CD8-positive, alpha-beta T cell (primary cell): ENCODE measurements at places on chromosomes 6 and 20.

GRCh38 chr6:38975621-38976049, 72.9 kb upstream of the GLP1R start:
- DNase-seq, result no peak

DNA sequence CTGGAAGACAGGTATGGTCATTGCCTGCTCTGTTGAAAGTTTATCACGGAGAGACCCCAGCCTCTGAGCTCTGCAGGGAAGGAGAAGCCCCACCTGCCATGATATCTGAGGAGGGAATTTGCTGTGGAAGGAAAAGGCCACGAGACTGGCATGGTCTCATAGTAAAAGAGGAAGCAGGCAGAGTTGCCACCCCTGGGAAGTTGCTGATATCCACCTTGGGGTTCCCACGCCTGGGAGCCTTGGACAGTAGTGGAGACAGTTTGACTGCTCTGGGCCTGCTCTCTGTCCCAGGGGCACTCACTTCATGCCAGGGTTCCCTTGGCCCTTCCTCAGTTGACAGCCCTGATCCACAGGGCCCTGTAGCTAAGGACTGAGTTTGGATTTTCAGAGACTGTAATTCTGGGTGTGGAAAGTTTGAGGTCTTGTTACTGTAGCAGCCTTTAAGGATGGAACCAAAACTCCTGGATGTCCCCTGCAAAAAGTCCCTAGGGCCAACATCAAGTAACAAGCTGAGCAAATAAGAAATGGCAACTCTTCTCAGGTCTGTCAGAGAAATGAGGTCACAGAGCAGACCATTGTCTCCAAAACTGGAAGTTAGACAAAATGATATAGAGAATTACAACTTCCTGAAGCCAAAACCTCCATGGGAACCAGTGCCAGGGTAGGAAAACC, 6.9 kb upstream of the SIRPB1 start:
- DNase-seq, result no peak

DNA sequence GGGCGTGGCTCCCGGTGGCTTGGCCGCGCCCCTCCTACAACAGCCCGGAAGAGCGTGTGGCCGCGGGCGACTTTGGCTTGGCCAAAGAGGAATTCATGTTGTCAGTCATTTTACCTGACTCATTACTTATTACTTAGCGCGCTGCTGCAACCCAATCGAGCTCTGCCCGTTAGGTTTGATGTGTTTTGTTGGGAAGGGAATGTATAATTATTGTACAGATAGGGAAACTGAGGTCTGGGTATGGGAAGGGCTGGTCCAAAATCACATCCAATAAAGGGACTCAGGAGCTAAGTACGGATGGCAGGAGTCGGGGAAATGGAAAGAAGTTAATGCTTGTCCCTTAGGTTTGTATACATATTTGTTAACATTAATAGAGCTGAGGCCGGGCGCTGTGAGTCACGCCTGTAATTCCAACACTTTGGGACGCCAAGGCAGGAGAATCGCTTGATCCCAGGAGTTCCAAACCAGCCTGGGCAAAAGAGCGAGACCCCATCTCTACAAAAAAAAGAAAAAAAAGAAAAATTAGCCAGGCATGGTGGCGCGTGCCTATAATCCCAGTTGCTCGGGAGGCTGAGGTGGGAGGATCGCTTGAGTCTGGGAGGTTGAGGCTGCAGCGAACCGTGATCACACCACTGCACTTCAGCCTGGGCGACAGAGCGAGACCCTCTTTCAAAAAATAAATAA, 639 bp upstream of the ZNF335 start:
- no peak for DNase-seq

DNA sequence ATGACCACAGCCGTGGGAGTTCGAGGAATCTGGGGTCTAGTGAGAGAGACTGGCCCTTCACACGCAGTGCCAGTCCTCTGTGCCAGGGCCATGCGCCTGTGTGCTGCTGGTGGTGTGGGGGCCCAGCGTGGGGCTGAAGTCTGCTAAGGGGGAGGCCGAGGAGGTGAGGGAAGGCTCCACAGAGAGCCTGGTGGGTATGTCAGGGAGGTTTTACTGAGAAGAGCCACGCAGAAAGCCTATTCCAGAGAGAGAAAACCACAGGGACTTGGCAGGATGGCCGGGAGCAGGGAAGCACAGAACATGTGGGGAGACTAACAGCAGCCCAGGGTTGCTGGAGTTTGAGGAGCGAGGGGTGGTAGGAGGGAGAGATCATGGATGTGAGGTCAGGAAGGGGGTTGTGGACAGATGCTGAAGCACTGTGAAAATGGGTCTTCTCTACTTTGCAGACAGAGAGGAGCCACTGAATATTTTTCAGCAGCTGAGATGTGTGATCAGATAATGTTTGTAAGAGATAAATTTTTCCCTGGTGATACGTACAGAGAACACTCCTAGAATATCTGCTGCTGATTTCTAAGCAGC, 35.3 kb downstream of the DUSP22 start:
- no peak for DNase-seq

DNA sequence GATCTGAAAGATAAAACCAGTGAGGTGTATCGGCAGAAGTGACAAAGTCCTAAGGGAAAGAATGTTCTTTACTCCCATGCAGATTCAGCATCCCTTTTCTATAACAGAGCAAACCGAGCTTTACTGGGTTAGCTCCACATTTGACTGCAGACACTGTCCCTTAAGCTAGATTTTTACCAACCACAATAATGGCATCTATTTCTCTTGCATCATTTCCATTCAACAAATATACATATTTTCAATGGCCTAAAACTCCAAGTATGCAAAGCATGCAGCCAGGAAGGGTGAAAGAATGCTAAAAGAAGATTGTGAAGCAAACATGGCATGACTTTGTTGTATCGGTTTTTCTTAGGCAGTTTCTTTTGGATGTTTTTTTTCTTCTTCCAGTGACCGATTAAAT, 255.4 kb downstream of the OGFRL1 start:
- DNase-seq, result no peak

GRCh38 chr20:57682184-57683101, 27.4 kb downstream of the PMEPA1 start:
- DNase-seq, result no peak

- DNase-seq, result no peak
Measured at GRCh38 chr20:16063881-16064280, 509.4 kb downstream of the KIF16B start.

DNA sequence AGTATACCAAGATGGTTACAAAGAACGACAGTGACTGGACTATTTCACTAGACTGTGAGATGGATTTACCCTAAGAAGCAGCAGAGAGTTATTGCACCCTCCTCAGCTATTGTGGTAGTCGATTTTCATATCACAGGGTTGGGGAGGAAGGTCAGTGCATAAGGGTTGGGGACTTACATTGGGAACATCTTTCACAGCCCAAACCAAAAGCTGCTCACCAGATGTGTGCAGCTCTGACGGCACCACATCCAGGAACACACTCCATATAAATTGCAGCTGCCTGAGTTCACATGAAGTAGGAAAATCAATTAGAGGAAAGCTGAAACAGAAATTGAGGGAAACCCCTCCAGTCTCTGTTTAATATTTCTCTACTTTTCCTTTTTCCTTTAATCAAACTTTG, 470.5 kb upstream of the NRSN1 start:
- no peak for DNase-seq

- no peak for DNase-seq
Measured at GRCh38 chr6:75234126-75234865, 9.3 kb downstream of the COX7A2 start.

DNA sequence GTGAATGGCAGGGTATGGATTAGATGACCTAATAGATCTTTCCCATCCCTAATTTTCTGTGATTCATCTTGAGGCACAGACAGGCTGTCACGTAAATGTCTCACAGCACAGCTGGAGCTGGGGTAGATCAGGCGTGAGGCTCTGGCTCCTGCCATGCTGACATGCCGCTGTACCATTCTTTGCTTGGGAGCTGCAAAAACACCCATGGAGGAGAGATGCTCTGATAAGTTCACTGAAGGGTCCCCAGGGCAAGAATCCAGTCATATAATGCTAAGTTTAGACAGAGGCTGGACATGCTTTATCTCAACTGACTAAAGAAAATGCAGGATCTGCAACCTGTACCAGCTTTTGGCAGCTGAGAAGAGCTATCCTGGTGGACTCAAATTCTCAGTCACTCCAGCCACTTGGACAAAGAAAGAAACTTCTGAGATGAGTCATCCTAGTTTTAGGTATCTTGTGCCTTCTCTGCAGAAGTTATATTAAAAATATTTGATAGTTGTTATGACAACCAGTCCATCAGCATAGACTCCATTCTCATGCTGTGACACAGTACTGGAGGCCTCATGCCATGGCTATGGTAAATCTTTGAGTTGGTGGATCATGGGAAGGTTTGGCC, 185.1 kb upstream of the RAB32 start:
- no peak for DNase-seq

- DNase-seq, result no peak
Measured at GRCh38 chr6:25410102-25410501, 130.9 kb downstream of the CARMIL1 start.

GRCh38 chr20:57476084-57476526, 48.8 kb downstream of the CTCFL start:
- DNase-seq, result no peak

GRCh38 chr20:62066339-62066982, 780 bp upstream of the TAF4 start:
- DNase-seq, result peak; percentile 25

GRCh38 chr6:39801456-39802251, 9.5 kb downstream of the DAAM2 start:
- DNase-seq, result no peak

DNA sequence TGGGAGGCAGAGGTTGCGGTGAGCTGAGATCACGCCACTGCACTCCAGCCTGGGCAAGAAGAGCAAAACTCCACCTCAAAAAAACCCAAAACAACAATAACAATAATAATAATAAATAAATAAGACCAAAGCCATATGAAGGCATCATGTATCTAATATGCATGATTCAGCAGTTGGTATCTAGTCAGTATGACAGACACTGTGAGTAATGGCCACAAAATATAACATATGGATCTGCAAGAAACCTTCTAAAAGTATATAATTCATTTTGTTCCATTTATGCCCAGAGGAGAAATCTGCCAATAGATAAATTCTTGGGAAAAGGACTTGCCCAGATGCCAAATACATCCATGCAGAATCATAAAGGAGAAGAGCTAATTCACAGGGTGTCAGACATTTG, 252.3 kb downstream of the BTBD9 start:
- DNase-seq, result no peak

GRCh38 chr6:80235647-80236046, 129.2 kb downstream of the BCKDHB start:
- no peak for DNase-seq

- peak; percentile 57 for DNase-seq
Measured at GRCh38 chr20:50580016-50580747, 70.0 kb downstream of the PTPN1 start.

DNA sequence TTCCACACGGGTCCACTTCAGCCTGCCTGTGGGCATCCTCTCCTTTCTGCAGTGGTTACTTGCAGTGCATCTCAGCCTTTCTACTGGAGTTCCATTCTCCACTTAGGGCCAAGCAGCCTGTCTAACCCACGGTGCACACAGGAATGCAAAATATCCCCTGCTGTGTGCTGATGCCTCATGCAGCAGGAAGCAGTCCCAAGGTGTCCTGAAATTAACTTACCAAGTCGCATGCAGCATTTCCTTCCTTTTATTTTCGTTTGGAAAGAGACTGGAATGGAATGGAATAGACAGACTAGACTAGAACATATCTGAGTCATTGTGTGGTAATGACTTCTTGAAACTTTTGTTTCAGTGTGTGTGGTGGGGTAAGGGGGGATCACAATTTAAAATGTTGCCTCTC, 25.9 kb upstream of the FOXQ1 start:
- DNase-seq, result no peak

DNA sequence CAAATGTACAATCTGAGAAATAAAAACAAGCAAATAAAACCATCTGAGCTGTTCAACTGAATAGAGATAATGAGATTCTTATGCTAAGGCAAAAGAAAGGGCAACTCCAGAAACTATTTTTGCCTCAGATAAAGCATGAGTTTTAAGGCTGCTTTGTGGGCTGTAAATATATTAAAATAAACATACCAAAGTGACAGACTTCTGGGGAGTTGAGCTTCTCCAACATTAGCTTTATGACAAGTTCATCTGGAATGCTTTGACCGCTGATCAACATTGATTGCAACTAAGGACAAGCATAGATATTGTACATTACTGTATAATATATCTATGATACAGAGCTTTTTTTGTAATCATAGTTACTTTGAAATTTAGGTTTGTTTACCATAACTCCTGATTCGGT, 19.3 kb downstream of the AK9 start:
- no peak for DNase-seq

DNA sequence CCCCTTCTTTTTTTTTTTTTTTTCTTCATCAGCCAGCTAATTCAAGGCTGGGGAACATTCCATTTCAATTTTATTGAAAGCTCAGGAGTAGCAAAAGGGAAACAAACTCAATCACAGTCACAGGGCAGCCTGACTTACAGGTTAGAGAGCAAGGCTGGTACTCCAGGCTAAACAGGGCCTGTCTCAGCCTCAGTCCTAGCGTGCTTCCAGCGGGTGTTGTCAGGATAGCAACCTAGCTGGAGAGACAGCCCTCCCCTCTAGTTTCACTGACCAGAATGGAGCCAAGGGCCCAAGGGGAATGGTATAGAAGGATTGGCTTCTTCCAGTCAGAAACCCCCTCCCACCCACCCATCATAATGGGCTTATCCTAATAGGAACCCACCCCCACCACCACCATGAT, 132.9 kb downstream of the PXDC1 start:
- DNase-seq, result no peak

DNA sequence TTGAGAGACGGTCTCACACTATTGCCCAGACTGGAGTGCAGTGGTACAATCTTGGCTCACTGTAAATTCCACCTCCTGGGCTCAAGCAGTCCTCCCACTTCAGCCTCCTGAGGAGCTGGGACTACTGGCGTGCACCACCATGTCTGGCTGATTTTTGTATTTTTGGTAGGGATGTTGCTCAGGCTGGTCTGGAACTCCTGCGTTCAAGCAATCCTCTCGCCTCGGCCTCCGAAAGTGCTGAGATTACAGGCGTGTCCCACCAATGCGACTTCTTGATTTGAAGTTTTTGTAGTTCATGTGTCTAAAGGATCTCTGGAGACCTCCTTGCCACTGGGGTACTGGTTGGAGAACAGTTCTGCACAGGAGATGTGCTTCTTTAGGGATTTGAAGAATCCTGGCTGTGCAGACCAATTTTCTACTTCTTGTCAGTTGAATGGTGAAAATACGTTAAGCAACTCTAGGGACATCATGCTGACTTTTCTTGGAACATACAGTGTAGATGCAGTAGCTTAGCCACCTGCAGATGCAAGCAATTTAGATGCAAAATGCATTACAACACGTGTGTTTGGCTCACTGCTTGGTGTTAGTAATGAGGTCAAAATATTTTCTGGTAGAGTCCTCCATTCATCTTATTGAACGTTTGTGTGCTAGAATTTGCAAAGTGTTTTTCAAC, 28.2 kb downstream of the SYTL3 start:
- no peak for DNase-seq
